AG20443 (cell line): ENCODE measurements at places on chromosomes 7 and 10.

DNA sequence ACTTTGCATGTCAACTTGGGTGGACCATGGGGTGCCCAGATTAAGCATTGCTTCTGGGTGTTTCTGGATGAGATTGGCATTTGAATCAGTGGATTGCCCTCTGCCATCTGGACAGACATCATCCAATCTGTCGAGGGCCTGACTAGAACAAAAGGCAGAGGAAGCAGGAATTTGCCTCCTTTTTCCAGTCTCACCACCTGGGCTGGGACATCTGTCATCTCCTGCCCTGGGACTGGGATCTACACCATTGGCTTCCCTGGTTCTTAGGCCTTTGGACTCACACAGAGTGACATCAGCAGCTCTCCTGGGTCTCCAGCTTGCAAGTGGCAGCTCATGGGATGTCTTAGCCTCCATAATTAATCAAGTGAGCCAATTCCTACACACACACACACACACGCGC lies 10.3 kb downstream of the SLC13A4 start:
- DNase-seq, result no peak

GRCh38 chr10:17041626-17042520 lies 87.7 kb downstream of the CUBN start:
- no peak for DNase-seq

- no peak for DNase-seq
Observed at GRCh38 chr7:2066251-2066919, 166.4 kb downstream of the MAD1L1 start.

DNA sequence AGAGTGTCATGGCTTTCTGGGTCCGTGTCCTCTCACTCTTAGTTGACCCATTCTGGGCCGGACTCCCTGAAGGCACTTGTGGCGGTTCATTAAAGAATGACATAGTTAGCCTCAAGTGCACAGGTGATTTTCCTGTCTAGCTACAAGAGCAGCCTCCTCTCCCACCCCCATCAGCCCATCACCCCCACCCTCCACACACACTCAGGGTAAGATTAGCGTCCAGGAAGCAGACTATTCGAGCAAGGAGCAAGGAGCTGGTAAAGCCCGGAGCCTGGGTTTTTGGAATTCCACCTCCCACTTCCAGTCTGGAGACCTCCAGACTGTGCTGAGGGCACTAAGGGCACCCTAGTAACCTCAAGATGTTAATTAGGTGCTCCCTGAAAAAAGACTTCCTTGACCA lies 39.5 kb downstream of the TACR2 start:
- DNase-seq, result no peak

GRCh38 chr7:50834679-50835078 lies 52.0 kb upstream of the GRB10 start:
- DNase-seq, result no peak

- DNase-seq, result no peak
Observed at GRCh38 chr7:136655414-136655813, 213.0 kb upstream of the CHRM2 start.

DNA sequence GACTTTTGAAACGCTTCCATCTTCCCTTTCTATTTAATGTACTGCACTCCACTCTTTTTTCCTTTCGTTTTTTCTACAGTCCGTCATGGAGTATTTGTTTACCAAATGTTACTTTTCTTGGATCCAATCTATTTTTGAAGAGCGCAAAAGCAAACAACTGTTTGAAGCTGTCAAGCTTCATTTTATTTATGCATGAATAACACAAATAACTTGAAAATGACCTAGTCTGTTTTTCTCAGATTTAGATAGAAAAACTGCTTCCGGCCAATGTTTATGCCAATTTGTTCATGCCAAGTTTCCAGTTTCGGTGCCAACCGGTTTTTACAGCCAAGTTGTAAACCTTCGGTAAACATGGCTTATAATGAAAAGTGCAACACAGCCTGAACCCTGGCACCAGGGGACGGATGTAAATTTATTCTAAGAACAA lies 150.9 kb upstream of the KLF6 start:
- no peak for DNase-seq

GRCh38 chr7:12786494-12786893 lies 99.1 kb downstream of the ARL4A start:
- DNase-seq, result no peak

DNA sequence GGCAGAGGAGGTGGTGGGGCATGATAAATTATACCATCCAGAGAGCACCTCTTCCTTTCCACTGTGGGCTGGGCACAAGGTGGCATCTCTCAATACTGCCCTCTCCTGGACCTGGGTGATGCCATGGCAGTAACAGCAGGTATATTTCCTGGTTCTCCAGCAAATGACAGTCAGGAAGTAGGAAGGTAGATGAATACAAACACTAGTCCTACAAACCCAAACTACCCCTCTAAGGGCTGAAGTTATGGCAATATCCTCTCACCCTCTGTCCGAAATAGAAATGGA lies 1004.9 kb downstream of the KCNMA1 start:
- DNase-seq, result no peak

- no peak for DNase-seq
Observed at GRCh38 chr7:17415955-17416354, 117.5 kb downstream of the AHR start.

DNA sequence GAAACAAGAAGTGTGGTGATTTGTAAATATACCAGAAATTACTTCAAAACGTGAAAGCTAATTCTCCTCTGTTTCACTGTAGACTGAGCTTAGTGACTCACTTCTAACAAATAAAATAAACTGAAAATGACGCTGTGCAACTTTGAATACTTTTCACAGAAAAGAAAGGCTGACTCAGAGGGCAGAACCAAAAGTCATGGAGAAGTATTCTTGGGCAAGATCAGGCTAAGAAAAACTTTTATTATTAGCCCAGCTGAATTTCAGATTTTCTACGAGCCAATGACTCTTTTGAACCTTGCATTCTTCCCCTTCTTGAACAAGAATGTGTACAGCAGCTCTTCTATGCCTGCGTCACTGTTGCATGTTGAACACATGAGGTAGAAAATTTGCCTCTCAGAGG lies 527.3 kb upstream of the GHITM start:
- no peak for DNase-seq

DNA sequence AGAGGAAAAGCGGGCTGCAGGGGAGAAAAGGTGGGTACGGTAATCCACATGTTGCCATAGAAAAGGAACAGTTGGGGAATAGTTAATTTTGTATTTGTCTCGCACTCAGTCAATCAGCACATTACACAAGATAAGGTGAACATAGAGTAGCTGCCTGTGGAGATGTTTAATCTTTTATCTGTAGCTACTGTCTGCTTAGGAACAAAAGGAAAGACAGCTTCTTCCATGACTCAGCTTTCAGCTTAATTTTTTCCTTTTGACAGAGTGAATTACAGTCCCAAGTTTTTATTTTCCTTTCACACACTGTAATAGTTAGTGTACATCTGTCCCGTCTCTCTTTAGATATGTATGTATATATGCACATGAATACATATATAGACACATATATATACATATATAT lies 39.3 kb upstream of the PODXL start:
- DNase-seq, result no peak

DNA sequence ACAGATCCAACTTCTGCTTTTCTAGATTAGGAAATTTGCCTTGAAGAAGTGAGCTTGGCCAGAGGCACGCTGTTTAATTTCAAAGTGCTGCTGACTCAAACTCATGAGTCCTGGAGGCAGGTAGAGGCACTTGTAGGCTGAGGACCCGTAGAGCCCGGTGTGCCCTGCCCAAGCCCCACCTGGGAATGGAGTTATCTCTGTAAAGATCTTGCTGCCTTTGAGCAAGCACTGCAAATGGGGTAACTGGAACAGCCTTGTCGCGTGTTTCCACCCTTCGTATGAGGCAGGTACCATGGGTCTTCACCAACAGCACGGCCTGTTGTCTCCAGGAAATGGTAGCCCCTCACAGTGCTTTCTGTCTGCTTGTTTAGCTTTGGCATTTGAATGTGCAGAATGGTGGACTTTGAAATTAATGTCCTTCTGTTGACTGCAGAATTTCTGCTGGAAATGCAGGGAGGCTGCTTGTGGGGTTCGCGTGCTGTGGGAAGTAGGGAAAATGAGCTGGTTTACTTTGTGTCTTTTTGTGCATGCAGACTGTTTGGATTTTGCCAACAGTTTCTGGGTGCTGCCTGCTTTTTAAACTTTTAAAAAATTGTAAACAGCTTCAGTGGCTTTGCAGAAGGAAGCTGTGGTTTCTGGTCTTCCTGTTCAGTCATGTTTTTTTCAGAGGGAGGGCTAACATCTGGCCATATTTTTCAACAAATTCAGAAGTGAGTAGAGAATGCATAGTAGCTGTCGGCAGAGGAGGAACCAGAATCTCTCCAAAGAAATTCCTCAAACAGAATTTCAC lies 27.2 kb downstream of the CCM2 start:
- DNase-seq, result peak; percentile 21

DNA sequence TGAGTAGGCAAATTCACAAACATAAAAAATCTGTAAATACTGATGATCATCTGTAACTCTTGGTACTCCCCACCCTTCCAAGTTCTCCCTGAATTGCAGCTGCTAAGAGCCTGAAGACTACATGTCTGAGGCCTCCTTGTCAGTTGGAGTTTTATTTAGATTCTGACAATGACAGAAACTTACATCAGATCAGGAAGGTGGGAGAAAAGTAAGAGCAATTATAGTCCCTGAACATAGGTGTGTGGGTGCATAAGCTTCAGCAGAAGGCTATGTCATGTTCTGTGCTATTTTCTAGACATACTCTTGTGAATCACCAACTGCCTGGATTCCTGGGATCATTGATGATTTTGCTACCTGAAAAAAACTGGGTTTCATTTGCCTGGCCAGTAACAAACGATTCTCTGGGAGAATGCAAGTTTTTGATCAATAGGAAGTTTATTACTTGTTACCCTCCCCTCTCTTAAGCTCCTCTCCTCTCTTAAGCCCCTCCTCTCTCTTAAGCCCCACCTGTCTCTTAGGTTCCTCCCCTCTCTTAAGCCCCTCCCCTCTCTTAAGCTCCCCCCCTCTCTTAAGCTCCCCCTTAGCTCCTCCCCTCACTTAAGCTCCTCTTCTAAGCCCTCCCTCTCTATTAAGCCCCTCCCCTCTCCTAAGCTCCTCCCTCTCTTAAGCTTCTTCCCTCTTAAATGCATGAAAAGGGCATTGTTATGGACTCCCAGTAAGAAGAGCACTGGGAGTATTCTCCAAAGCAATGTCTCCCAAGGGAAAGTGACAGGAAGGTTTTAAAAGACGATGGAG lies 1183.4 kb upstream of the AUTS2 start:
- DNase-seq, result no peak

- DNase-seq, result no peak
Observed at GRCh38 chr7:49483142-49483541, 290.3 kb upstream of the VWC2 start.

GRCh38 chr10:11345224-11346054 lies 266.0 kb downstream of the USP6NL start:
- no peak for DNase-seq

DNA sequence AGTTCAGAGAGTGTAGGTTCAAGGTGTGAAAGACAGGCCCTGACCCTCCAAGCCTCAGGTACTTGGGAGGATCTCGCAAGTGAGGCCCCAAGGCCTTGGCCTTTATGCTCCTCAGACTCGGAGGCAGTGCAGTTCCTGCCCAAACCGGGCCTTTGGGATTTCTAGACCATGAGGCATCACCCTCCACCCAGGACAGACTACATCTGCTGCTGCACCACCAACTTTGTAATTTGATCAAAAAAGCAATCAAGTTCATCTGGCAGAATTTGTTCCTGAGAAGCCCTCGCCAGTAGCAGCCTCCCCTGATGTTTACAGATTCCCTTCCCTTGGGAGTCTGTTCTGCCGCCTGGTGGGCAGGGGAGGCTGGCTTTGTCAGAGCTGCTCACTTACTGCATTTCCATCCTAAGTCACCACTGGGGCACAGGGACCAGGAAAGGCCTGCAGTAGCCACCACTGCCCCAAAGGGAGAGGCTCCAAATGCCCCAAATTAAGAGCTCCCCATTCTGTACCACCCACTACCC lies 2.1 kb downstream of the CAMK2G start:
- peak; percentile 43 for DNase-seq

DNA sequence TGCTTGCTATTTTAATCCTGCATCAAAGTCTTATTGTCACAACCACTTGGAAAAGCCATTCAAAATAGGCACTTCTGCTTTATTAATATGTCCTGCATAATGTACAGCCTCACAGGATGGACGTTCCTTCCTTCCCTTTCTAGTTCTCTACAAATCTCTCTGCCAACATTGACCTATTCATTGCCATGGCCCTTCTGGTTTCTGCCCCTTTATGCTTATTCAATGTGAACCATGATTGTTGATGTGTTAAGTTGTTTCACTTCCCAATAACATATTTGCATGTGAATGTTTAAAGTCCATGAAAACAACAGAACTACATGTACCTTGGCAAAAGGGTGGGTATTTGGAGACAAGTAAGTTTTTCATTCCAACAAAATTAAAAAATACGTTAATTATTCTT lies 45.7 kb downstream of the COL28A1 start:
- no peak for DNase-seq

GRCh38 chr7:100818366-100818765 lies 9.0 kb downstream of the EPHB4 start:
- peak; percentile 5 for DNase-seq

- no peak for DNase-seq
Observed at GRCh38 chr7:108711611-108712010, 141.9 kb downstream of the DNAJB9 start.

DNA sequence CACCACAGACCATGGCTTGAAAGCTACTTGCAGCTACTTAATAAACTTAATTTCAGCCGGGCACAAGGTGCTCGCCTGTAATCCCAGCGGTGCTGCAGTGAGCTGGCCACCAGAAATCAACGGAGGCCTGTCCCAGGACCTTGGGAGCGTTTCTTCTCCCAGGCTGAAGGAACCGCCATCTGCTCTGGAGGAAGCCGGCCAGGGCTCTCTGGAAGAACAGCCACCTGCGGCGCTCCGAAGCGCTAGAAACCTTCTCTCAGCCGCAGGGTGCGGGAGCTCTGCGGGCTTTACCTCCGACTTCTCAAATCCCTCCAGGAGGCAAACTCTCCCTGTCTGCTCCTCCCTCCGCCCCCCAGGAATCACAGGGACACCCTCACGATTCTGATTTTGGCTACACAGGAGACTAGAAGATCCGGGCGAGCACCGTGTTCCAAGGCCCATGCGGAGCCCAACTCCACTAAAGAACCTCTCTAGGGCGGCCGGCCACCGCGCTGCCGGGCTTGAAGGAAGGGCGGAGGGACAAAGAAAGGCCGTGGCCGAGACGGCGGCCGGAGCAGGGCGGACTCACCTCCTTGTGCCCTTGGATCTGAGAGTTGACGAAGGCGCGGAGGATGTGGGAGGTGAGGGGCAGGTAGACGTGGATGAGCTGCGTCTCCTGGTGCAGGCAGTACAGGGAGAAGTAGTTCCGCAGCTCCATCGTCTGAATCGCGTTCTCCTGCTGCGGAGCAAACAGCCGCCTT lies 14.4 kb downstream of the NUDT1 start:
- no peak for DNase-seq

- no peak for DNase-seq
Observed at GRCh38 chr10:88108115-88108610, 244.7 kb downstream of the PTEN start.

GRCh38 chr10:77823811-77824542 lies 102.6 kb downstream of the DLG5 start:
- DNase-seq, result no peak
